ENCODE measurements at places on chromosomes 7 and 10. TPM values are rescaled to one million over a fixed set of nuclear protein-coding genes. Genes with fewer than 3 reads are reported as not detected.

DNA sequence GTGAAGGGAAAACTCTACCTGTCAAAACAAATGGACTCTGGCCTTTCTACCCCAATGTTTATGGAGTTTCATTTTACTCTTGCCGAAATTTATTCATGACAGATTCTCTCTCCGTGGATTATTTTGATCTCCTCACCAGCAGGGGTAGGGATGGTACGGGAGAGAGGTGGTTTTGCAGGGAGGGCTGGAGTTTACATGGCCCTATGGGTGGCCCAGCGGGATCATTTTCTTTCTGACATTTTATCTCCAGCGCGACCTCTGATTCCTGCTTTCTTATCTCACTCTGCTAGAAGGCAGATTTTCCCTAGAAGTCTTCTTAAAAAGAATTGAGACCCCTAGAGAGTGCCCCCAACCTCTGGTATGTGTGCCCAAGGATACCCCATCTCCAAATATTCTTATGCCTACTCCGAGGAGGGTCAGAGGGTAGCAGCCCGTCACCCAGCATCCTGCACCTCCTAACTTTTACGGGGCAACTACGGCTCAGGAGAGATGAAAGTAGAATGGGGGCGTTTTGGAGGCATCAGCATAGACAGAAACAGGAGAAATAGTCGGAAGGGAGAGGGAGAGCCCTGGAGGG is 10.1 kb upstream of the GATA3 start:
- DNase-seq = no peak

DNA sequence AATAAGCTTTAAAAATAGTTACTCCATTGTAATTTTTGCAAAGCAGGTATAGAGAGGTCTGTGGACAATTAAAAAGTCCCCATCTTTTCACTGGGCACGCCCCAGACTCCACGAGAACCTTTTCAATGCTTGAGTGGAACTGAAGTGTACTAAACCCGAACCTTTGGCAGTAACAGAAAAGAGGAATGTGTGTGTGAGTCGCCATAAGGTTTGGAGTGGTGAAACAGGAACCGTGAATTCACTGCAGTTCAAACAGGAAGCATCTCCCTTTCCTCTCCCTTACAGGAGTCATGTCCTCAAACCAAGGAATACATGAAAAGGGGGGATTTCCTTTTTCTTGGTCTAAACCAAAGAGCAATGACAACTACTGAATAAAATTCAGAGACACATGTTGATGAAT is 23.2 kb downstream of the NDUFB2 start:
- DNase-seq = no peak

GRCh38 chr7:91789558-91789957 is 90.9 kb downstream of the MTERF1 start:
- DNase-seq = no peak

DNA sequence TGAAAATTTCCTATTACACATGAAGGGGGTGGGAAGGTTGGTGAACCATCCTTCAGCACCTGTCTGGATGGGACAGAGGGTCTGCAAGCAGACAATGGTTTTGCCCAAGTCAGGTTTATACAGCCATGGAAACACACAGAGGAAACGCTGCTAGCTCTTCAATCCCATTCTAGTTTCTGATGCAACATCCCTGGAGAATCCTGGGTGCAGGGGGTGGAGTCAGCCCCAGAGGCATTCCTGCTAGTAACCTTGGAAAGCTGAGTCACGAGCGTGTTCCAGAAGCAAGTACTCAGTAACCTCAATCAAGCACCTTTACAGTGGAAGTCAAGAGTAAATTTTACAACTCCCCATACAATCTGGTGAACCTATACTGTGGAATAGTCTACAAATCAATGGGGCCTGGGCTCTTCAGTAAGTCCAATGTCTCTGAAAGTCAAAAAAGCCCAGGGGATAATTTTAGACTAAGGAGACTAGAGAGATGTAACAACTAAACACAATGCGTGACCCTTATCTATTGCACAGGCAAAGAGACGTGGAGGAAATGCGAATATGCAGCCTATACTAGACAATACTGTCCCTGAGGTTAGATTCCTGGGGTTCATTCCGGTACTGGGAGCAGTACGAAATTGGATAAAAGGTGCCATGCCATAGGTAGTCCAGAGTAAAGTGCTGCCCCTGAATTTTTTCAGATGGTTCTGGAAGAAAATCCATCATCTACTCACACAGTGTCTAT is 95.4 kb downstream of the ZRANB1 start:
- no peak for DNase-seq

DNA sequence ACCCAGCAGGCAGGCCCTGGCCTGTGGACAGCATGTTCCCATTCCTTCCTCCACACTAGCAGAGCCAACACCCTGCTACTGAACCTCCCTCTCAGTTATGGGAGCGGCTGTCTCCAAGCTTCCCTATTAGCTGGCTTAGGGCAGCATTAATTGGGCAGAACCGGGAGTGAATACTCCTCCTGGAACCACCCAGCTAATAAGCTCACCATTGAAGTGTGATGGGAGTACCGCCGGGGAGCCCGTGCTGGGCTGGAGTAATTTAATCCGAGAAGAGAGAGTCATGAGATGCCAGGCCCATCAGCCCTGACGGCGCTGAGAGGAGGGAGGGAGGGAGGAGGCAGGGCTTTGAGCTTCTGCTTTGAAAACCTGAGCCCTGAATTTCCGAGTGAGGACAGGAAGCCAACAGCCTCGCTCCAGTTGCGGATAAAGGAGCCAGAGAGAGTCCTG is 31.8 kb upstream of the ELFN1 start:
- DNase-seq = peak; percentile 34

DNA sequence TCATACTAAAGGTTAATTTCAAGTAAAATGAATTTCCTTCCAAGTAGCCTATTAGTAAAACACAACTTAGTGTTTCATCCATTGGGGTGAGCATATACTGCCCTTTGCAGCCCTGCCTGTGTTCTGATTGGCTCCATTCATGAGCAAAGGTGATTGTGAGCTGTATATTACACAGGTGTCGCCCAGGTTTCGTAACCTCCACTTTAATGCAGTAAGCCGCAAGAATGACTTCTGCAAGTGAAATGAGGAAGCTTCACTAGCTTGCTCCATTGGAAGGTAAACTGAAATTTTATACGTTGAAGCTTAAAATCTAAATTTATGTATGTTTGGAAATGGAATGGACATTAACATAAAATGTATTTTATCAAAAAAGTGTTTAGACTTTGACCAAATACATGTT is 24.4 kb downstream of the MTURN start:
- DNase-seq = no peak

- DNase-seq = peak; percentile 13
Observed at GRCh38 chr10:108970016-108970415, 953.3 kb downstream of the XPNPEP1 start.

DNA sequence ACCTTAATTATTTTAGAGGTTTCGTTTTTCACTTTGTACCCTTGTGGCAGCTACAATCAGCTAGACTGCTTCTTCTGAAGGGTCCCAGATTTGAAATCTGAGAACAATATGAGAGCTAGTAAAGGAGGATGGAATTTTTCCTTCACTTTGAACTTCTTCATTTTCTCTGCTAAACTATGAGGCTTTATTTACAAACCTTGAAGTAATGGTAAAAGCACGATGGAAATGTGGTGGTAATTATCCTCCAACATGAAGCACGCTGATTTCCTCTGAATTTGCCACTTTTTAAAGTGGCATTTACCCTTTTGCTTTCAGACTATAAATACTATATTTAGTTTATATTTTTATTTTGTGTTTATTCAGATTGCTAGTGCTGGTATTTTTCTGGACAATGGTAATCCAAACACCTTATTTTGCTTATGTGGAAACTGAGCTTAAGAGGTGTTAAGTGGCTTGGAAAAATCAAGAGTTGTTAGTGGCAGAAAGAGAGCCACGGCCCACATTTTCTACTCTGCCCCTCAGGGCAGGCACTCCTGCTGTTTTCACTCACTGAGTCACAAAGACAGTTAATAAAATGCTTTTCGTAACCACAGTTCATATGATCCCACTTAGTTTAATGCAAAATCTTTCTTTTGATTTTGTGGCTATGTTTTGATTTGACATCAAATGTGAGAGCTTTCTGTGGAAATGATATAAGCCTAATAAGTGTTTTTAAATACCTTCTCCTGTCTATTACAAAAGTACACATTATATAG is 2.7 kb downstream of the SSMEM1 start:
- DNase-seq = no peak

The CCL26 gene
- 0.85 TPM for polyA plus RNA-seq

The MMP21 gene
- not detected for polyA plus RNA-seq

GRCh38 chr7:142414915-142415314 is 157.1 kb upstream of the PRSS58 start:
- no peak for DNase-seq

- peak; percentile 56 for DNase-seq
Observed at GRCh38 chr7:2567679-2568278, 9.0 kb downstream of the IQCE start.

DNA sequence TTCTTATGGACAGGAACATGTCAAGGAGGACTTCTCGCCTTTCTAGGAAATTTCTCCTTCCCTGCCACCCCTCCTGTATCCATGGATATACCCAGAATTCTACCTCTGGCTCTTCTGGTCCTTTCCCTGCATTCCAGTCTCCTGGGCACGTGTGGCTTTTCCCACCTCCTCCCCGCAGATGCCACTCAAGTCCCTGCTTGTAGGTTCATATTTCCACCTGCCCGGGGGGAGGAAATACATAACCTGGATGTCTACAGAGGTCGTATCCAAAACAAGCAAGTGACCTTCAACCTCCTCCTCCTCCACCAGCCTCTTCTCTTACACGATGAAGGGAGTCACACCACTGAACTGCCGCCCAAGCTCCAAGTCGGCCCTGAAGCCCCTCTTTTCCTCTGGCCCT is 20.7 kb downstream of the FGFR2 start:
- DNase-seq = no peak

DNA sequence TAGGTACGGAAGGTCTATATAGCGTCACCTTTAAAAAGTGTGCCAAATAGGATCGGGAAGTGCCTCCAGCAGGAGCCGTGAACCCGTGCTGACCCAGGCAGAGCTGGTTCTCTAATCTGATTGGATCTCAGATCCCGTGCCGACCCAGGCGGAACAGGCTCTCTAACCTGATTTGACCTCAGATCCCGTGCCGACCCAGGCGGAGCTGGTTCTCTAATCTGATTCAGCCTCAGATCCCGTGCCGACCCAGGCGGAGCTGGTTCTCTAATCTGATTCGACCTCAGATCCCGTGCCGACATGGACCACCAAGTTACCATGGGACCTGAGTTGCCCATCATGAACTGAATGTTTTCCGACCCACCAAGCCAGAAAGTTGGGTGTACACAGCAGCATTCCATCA is 463.9 kb downstream of the PTPRN2 start:
- no peak for DNase-seq

The HEPACAM2 gene
- polyA plus RNA-seq = 0.18 TPM

GRCh38 chr10:19658131-19658530 is 158.1 kb upstream of the PLXDC2 start:
- no peak for DNase-seq

- no peak for DNase-seq
Observed at GRCh38 chr10:121154310-121154709, 303.1 kb downstream of the WDR11 start.

The CEP41 gene
- 20.4 TPM for polyA plus RNA-seq
